ENCODE measurements at places on chromosomes 1 and 21.
A peak's percentile ranks its signal among the peaks of the same experiment; 100 is the strongest.

- DNase-seq, result peak; percentile 38
Measured at GRCh38 chr1:9196129-9197040, 38.2 kb upstream of the H6PD start.

DNA sequence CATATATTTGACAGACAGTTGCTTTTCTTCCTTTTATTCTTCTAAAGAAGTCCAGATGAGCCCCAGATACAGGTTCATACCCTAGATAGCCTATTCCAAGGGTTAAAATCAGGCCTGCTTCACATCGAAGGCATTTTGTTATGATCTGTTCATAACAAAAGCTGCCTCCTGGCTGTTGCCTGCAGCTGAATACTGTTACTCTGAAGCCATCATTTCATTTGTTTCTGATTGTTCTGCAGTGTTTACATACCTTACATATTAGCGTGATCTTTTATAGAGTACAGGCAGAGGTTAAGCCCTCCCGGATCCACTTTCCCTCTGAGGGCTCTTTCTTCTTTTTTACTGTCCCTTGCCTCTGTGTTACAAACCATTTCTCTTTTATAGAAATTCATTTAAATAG, 219.0 kb upstream of the HOOK1 start:
- DNase-seq, result no peak

DNA sequence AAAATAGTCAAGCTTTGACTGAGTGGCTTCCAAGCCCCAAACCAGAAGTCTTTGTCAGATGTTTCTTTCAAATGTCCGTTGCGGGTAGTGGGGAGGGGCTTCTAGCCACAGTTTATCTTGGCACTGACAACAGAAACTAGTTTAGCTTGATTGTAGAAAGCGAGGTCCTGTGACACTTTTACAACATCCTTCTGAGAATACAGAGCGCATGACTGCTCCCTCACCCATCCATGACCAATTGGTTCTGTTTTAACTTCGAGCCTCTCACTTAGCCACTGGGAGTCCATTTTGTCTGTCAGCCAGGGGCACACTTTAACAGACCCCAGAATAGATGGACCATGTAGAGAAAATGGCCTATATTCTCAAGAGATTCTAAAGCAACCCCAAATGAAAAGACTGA, 199.2 kb upstream of the ST6GALNAC5 start:
- DNase-seq, result no peak

DNA sequence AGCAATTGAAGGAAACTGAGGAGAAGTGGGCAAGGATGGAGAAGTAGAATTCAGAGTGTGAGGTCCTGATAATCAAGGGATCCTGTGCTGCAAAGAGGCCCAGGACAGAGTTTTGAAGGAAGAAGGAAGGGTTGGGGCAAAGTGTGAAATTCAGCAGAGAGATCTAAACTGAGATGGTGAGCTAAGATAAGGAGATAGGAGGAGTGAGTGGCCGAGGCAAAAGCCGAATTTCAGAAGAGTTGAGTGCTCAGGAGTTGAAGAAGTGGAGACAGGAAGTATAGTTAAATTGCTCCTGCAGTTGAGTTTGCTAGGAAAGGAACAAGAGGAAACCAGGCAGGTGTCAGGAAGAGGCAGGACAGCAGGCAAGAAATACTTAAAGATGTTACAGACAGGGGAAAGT, 16.4 kb upstream of the MAPKAPK2 start:
- DNase-seq, result no peak
